ENCODE measurements at places on chromosomes 5 and 9.

GRCh38 chr5:122236270-122237040 is 75.6 kb upstream of the SNCAIP start:
- no peaks in the 10 kb centered on the region for H3K36me3 ChIP-seq
- DNase-seq, result no peak

DNA sequence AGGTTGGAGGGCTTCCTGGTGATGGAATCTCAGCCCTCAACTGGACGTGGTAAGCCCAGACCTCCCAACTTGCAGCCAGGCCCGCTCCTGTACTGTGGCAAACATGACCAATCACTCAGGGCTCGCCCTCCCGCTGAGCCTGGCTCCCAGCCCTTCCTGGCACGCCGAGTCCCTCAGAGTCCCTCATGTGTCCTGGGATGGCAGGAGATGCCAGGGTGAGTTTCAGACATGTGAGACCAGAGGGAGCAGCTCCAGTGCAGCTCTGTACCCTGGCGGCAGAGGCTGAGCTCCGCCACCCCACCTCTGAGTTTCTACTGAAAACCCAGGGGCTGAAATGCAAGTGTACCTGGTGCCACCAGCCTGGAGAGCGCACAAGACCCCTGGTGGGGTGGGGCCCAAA is 42.0 kb upstream of the RXRA start:
- H3K4me1 ChIP-seq, result no peaks in the 10 kb centered on the region
- peaks cover 3% of the 10 kb centered on the region for H3K27me3 ChIP-seq
- no peak overlapping the region for H3K4me3 ChIP-seq

GRCh38 chr5:73960023-73960422 is 334.0 kb downstream of the ARHGEF28 start:
- no peaks in the 10 kb centered on the region for H3K27me3 ChIP-seq
- H3K4me3 ChIP-seq, result no peak overlapping the region
- H3K36me3 ChIP-seq, result no peaks in the 10 kb centered on the region
- DNase-seq, result no peak

DNA sequence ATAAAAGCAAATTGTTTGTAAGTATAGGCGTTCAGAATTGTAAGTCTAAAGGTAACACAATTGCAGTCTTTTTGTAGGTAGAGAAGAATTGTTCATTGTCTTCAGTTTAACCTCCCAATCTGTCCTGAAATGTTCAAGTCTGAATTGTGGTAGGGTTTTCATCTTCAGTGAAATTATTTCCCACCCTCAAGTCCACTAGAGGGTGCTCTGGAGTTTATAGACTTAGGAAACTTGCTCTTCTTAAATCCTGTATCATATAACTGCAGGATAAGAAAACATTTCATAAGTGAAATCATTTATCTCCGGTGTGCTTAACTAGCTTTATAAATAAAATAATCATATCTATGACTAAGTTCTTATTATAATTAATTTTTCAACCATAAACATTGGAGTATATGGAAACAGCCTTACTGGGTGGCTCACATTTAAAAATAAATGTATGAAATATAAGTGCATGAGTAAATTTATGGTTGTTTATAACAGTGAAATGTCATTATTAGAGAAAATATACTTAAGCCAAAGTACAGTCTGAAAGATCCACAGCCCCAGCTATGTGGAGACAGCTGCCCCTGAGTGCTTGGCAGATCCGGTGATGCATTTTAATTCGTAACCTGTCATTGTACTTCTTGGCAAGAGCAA is 182.4 kb upstream of the OTULINL start:
- DNase-seq, result no peak
- H3K4me1 ChIP-seq, result no peaks in the 10 kb centered on the region
- no peaks in the 10 kb centered on the region for H3K36me3 ChIP-seq
- no peak overlapping the region for H3K4me3 ChIP-seq
- no peaks in the 10 kb centered on the region for H3K27me3 ChIP-seq

- DNase-seq, result no peak
- no peak overlapping the region for H3K4me3 ChIP-seq
- H3K27ac ChIP-seq, result no peak overlapping the region
- no peaks in the 10 kb centered on the region for H3K36me3 ChIP-seq
These were observed 78.2 kb upstream of the ARAP3 start for GRCh38 chr5:141760193-141760592.

DNA sequence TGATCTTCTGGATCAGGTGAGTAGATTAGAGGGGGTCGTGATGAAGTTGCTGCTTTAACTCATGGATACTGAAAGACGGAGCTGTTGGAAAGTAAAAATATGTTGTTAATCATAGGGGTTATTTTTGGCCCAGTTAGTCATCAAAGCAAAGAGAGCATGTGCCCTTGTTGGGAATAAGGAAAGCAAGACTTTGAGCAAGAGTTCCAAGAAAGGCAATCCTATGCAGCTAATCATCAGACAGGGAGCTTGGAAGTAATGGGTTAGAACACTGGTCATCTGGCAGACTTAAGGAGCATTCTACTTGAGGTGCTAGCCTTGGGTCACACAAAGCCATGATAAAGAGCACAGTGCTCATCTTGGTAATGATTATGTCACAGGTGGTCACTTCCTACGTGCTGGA is 18.3 kb downstream of the ASPN start:
- no peak overlapping the region for H3K27ac ChIP-seq
- H3K4me3 ChIP-seq, result no peak overlapping the region
- H3K4me1 ChIP-seq, result no peaks in the 10 kb centered on the region
- no peaks in the 10 kb centered on the region for H3K27me3 ChIP-seq

- no peak overlapping the region for H3K4me3 ChIP-seq
- no peak overlapping the region for H3K27ac ChIP-seq
- H3K4me1 ChIP-seq, result no peaks in the 10 kb centered on the region
- H3K36me3 ChIP-seq, result no peaks in the 10 kb centered on the region
- H3K27me3 ChIP-seq, result no peaks in the 10 kb centered on the region
- DNase-seq, result no peak
These were observed 234.7 kb downstream of the NR2F1-AS1 start for GRCh38 chr5:93346301-93346700.

- H3K27me3 ChIP-seq, result no peaks in the 10 kb centered on the region
- no peak overlapping the region for H3K4me3 ChIP-seq
- DNase-seq, result no peak
- no peaks in the 10 kb centered on the region for H3K36me3 ChIP-seq
These were observed 396.9 kb downstream of the ENC1 start for GRCh38 chr5:74243634-74244033.

- no peaks in the 10 kb centered on the region for H3K36me3 ChIP-seq
- H3K27me3 ChIP-seq, result no peaks in the 10 kb centered on the region
- no peak overlapping the region for H3K27ac ChIP-seq
- DNase-seq, result no peak
- H3K4me3 ChIP-seq, result no peak overlapping the region
These were observed 291.1 kb downstream of the MLLT3 start for GRCh38 chr9:20331095-20331685.

DNA sequence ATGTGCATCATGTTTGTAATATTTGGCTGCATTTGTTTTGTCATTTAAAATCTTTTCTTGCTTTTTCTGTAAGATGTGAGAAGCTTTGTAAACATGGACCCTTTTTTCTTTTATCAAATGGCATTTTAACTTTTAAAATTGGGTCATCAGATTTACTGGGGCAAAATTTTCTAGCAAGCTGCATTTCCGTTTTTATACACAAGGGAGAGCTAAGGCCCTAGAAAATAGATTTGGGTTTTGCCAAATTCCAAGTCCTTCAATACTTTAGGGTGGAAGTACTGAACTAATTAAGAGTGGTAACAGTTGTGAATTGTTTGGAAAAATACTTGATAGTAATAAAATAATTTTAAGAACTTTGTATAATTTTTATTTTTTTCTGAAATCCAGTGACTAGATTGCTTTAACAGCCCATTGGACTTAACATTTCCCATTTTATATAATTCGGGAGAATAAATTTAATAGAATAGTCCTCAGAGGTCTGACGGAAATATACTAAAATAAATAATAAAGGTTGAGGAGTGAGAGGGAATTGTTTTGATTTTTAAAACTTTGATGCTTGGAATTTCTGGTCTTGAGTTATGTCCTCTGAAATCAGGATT is 117.4 kb downstream of the SMARCA2 start:
- H3K4me1 ChIP-seq, result no peaks in the 10 kb centered on the region
- H3K27me3 ChIP-seq, result no peaks in the 10 kb centered on the region
- no peak overlapping the region for H3K27ac ChIP-seq
- H3K4me3 ChIP-seq, result no peak overlapping the region
- H3K36me3 ChIP-seq, result peaks cover 64% of the 10 kb centered on the region

All from CD4-positive, alpha-beta T cell (primary cell).